ENCODE measurements at places on chromosomes 7 and 10.

GRCh38 chr10:105973902-105974301 lies 1190.6 kb downstream of the SORCS1 start:
- no peak for DNase-seq

- no peak for DNase-seq
Measured at GRCh38 chr10:83994325-83994724, 145.0 kb upstream of the GHITM start.

DNA sequence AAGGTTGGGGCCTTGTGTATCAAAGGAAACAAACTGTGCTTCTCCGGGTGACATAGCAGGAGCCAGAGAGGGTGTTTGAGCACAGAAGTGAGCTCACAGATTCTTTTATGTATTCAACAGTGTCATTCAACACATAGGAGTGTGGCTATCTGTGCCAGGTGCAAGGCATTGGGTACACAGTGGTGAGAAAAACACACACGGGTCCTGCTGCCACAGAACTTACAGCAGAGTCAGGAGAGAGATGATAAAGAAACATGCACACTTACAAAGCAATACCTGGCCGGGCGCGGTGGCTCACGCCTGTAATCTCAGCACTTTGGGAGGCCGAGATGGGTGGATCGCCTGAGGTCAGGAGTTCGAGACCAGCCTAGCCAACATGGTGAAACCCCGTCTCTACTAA lies 16.3 kb upstream of the ECHDC3 start:
- DNase-seq, result no peak

- no peak for DNase-seq
Measured at GRCh38 chr7:11281953-11282352, 308.3 kb downstream of the PHF14 start.

GRCh38 chr7:122847871-122848473 lies 38.3 kb downstream of the CADPS2 start:
- DNase-seq, result no peak

DNA sequence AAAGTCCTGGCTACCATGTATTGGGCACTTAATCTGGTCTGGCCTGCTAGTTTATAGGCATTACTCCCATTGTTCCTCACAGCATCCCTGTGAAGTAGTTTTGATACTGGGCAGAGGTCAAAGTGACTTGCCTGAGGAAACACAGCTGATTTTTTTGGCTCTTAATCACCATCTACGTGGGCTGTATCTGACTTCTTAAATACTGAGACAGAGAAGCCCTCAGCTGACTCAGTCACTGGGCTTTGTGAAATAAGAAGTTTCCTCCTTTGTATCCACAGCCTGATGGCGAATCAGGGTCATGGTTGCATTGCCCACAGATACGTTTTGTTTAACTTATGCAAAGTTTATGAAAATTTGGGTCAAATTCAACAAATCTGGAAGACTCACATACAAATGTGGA lies 13.2 kb downstream of the TACR2 start:
- no peak for DNase-seq

DNA sequence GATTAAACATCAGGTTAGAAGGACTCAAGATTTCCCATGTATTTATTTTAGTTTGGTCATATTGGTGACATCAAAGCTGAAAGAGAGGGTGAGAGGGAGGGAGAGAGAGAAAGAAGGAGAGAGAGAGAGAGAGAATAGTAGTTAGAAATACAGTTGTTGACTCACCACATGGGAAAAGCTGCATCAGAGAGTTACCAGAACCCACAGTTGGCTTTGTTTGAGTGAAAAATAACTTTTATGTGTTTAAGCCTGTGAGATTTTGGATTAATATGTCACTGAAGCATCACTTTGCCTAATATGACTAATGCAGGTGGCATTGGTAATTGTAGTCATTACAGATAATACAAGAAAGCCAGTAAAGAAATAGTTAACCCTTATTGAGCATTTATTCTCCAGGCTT lies 303.9 kb downstream of the REEP3 start:
- no peak for DNase-seq

- no peak for DNase-seq
Measured at GRCh38 chr10:78450807-78451485, 417.3 kb downstream of the RPS24 start.

GRCh38 chr7:157839672-157840167 lies 502.9 kb downstream of the DNAJB6 start:
- DNase-seq, result no peak

GRCh38 chr10:119272736-119273135 lies 65.4 kb downstream of the GRK5 start:
- DNase-seq, result no peak

DNA sequence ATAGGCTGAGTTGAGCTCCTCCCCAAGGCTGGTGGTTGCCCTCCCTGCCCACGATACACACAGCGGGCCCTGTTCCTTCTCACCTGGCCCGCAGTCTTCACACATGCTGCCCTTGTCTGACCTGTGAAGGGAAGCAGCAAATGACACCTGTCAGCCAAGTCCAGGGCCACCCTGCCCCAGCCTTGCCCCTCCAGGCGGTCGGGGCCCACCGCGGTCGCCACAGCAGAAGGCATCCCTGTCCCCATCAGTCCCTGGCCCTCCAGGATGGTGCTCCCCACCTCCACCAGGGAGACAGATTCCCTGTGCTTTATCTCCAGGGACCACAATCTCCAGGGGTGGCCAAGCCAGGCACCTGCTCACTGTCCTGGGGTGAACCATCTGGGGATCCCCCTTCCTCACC lies 81.2 kb upstream of the TMEM248 start:
- DNase-seq, result no peak

All from activated T-cell treated with anti-CD3 and anti-CD28 coated beads, Interleukin-2, amount 50 U/mL, for 48 hours (primary cell).